Motor neuron (in vitro differentiated cells): ENCODE measurements at places on chromosomes 2 and 18. TPM values are rescaled to one million over a fixed set of nuclear protein-coding genes. Genes with fewer than 3 reads are reported as not detected.

DNA sequence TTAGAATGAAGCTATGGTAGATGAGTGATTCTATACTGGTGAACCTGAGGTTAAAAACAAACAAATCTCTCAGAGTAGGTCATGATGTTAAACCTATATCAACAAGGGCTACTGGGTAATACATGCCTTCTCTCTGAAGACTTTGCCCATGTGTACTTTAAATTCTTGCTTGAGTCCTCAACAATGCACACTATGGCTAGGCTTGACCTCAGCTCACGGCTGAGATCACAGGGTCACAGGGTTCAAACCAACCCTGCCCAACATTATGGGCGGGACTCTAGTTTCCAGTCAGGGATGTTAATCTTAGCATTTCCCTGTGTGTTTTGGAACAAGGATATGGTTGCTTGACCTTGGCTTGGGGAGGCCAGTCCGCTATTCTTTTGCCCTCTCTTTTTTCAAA lies 7.7 kb downstream of the CD28 start:
- no peak for ATAC-seq

- ATAC-seq, result no peak
These were observed 58.9 kb downstream of the TRAPPC8 start for GRCh38 chr18:31884020-31884419.

DNA sequence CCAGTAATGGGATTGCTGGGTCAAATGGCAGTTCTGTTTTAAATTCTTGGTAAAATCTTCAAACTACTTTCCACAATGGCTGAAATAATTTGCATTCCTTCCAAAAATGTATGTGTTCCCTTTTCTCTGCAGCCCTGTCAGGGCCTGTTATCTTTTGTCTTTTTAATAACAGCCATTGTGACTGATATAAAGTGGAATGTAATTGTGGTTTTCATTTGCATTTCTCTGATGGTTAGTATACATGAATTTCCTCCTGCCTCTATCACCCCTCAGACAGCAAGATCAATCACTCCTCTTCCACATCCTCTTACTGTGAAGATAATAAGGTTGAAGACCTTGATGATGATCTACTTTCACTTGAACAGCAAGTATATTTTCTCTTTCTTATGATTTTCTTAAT lies 304.8 kb upstream of the FSIP2 start:
- no peak for ATAC-seq

DNA sequence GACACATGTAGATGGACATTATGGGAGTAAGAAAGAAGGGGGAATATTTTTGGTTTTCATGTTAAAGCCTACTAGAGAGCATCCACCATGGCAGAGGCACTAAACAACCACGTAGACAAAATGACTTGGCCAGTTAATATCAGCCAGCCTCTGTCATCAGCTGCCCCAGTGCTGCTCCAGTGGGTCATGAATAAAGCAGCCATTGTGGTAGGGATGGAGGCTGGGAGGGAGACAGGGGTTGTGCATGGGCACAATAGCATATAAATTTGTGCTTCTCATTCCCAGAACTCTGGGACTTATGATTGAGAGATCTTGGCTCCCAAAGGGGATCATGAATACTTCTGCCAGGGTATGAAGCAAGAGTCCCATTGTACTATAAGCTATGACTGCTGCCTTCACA lies 31.1 kb upstream of the CXCR4 start:
- no peak for ATAC-seq

- ATAC-seq, result no peak
These were observed 829.2 kb downstream of the ERBB4 start for GRCh38 chr2:211709389-211709788.

DNA sequence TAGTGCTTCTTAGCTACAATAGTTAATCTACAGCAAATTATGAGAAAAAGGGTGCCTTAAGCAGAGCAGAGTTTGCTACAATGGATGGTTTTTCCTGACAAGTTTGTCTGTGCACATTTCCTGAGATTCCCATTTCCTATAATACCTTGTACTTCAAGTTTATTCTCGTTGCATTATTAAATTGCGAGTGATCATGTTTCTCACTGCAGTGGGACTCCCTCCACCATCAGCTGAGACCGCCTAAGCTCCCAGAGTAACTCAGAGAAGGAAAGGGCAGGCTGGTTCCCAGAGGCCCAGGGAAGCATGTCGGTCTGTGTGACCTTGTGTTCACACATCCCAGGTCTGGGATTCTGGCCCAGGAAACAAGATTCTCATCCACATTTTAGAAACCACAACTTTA lies 162.1 kb downstream of the ARL4C start:
- no peak for ATAC-seq

GRCh38 chr2:162537651-162538050 lies 193.7 kb downstream of the GCA start:
- ATAC-seq, result no peak

DNA sequence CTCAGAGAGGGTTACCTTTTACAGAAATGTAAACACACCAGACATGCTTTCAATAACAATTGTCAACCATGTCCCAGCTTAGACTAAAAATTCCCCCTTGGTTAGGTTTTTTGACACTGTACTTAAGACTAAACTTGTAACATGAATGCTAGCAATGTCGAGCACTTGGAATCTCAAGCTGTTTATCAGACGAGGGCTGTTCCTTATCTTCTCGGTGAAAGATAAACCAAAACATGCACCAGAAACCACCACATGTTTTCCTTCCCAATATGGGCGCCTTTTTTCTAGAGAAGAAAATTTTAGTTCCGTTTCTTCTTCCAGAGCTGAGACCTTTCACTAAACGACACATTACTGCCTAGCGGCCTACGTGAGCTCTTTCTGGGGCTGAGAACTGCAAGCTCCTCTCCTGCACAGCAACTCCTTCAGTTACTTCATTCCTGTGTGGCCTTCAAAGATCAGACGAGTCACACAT lies 42.4 kb upstream of the ACKR3 start:
- no peak for ATAC-seq

- ATAC-seq, result peak; percentile 47
These were observed 34.2 kb downstream of the IMPA2 start for GRCh38 chr18:12015416-12016062.

DNA sequence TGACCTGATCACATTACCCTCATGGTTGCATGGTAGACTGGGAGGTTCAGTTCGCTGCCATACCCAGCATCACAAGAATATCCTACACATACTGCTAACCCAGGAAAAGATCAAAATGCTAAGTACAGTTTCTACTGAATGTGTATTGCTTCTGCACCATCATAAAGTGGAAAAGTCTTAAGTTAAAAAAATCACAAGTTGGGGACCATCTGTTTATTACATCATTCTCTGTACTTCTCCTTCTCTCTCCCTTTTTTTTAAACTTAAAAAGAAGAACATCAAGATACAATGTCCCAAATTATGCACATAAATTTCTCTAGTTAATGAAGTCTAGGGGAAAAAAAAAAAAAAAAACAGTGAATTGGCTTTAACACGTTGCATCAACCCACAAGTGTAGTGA lies 43.3 kb downstream of the NBAS start:
- ATAC-seq, result no peak

DNA sequence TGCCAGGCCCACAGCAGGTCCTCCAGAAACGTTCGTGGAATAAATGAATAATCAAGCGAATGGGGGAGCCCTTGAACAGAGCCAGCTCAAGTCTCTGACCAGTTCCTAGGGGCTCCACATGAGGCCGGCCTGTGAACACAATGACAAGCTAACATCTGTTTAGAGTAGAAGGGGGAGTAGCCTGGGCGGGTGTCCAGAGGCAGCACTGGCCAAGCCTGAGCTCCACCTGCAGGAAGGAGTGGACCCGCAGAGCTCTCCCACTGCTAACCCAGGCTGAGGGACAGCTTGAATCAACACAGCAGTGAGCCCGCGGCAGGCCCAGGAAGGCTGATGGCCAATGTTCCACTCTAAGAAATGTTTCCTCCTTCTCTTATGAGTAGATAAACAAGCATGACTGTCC lies 234.8 kb upstream of the RAB6C start:
- peak; percentile 94 for ATAC-seq

GRCh38 chr2:156647377-156648010 lies 211.3 kb downstream of the GPD2 start:
- no peak for ATAC-seq

DNA sequence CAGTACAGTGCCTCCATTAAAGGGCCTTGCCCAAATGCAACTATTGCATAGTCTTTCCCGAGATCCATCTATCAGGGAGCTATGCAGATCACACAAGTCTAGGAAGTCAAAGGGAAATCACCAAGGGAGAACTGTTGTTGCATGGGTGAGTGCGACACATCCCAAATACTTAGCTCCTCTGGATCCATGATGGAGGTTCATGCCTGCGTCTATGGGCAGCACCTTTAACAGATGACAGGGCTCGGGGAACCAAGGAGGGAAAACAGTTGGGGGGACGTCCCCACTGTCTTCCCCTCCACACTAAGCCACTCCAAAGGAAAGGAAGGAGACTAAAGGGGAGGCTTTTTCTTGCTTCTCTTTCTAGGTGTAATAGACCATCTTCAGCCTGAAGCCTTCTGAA lies 552.8 kb upstream of the PKDCC start:
- ATAC-seq, result no peak

DNA sequence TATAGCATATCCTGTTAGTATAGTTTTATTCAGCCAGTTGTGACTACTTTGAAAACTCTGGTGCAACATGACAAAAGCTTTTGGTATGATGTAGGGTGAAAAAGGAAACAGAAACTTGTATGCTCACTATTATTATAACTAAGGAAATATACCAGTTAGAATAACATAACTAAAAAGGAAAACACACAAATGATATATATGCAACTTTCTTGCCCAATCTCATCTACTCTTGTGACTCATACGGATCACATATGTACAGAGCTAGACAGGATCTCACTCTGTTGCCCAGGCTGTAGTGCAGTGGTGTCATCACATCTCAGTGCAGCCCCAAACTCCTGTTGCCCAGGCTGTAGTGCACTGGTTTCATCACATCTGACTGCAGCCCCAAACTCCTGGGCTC lies 12.4 kb upstream of the TLK1 start:
- no peak for ATAC-seq

DNA sequence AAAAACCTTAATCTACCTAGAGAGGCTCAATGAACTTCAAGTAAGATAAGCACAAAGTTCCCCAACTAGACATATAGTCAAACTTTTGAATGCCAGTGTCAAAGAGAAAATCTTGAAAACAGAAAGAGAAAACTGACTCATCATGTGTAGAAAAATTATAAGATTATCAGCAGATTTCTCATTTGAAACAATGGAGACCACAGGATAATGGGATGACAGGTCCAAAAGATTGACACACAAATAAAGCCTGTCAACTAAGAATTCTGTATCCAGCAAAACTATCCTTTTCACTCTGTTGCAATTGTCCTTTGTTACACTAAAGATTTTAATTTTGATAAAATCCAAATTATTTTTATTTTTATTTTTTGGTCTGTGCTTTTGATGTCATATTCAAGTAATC lies 61.6 kb downstream of the COPS8 start:
- no peak for ATAC-seq

DNA sequence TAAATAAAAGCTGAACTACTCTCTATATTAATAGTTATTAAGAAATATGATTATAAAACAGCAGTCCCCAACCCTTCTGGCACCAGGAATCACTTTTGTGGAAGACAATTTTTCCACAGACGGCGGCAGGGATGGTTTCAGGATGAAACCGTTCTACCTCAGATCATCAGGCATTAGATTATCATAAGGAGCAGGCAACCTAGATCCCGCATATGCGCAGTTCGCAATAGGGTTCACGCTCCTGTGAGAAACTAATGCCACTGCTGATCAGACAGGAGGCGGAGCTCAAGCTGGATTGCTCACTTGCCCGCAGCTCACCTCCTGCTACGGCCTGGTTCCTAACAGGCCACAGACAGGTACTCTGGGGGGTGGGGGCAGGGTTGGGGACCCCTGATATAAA lies 19.3 kb upstream of the DSG2 start:
- no peak for ATAC-seq

DNA sequence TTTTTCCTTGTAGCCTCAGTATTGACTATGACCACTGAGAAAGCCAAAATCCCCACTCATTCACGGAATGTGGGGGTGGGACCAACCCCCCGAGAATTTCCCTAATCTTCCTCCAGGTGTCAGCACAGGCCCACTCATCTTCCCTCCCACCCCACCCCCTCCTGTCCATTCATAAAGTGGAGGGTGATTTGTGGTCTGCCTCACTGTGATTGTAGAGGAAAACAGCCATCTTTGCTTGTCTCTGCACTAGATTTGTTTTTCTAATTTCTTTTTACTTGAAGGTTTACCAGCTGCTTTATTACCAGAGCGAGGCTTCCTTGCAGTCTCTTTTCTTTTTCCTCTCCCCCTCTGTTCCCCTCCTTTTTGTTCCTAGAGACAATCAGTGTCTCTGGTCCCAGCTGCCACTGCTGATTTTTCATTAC lies 171.8 kb downstream of the ICOS start:
- ATAC-seq, result peak; percentile 39

DNA sequence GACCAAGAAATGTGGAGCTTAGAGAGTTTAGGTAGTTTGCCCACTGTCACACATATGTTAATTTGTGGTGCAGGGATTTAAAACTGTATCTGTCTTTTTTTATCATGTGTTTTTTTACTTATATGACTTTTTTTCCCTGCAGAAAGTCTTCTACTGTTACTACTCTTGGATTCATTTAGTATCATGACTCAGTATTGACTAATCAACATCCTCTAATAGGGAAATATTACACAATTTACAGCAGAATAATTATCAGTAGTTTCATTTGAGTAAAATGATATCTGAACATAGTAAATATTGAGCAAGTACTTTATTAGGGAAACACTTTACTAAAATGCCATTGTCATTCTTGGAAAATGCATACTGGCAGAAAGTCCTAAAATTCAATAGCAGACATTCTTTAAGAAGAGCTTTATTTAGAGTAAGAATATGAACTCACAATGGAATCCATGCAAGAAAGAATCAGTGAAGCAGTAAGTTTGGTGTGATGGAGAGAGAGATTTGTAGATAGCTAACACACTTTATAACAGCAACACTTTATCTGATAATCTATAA lies 425.9 kb upstream of the SLC8A1 start:
- ATAC-seq, result no peak

Gene POTEC
- total RNA-seq, result 1.9 and 2.5 TPM in 2 replicates

Gene SIX3
- total RNA-seq, result 1.2 TPM in 1 of 2 replicates, not detected in the other

Gene IL1A
- total RNA-seq, result 2.6 TPM in 2 replicates

Gene TEX44
- 0.31 TPM in 1 of 2 replicates, not detected in the other for total RNA-seq

Gene LPIN1
- 52.3 and 54.8 TPM in 2 replicates for total RNA-seq

Gene ACKR3
- total RNA-seq, result 66.1 and 66.4 TPM in 2 replicates

Gene PAX3
- 12.8 and 20.1 TPM in 2 replicates for total RNA-seq

Gene KIF1A
- total RNA-seq, result 3.3 and 14.8 TPM in 2 replicates

Gene CHN1
- total RNA-seq, result 107 and 110 TPM in 2 replicates

Gene DUSP19
- total RNA-seq, result 2.4 and 2.9 TPM in 2 replicates

Gene GPR17
- total RNA-seq, result 0.45 and 0.64 TPM in 2 replicates
